ENCODE measurements at places on chromosomes 11 and 22.

DNA sequence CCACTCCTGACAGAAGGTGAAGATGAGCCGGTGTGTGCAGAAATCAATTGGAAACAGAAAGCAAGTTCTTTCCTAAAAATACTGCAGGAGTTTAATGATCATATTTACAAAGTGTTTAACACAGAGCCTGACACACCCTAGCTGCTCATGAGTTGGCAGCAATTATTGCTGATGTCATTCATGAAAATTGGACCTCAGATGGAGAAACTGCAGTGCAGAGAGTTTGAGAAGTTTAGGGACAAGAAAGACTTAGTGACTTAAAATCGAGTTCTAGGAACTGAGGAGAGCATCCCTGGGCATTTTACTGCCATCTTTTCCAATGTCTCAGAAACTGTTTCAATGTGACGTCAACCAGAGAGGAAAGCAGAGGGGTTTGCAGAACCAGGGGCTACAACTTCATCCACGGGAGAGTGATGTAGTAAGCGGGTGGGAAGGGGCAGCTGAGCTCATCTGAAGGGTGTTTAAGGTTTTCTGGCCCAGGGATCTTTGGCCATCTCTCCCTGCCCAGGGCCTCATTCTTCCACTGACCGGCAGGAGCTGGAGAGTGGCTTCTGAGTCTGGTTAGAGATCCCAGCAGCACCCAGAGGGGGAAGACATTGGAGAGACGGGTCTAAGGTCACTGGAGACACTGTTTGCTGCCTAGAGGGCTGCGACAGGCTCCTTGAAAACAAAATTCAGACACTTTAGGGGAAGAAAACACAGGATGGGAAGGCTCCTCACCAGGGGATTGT, 21.1 kb upstream of the IGLL5 start:
- no peak for DNase-seq

- no peak for DNase-seq
Observed at GRCh38 chr22:37316405-37316804, 34.1 kb downstream of the CYTH4 start.

- DNase-seq, result no peak
Observed at GRCh38 chr11:121552154-121552553, 99.4 kb upstream of the SORL1-AS1 start.

GRCh38 chr11:68471360-68472340, 11.1 kb downstream of the PPP6R3 start:
- DNase-seq, result peak; percentile 88

DNA sequence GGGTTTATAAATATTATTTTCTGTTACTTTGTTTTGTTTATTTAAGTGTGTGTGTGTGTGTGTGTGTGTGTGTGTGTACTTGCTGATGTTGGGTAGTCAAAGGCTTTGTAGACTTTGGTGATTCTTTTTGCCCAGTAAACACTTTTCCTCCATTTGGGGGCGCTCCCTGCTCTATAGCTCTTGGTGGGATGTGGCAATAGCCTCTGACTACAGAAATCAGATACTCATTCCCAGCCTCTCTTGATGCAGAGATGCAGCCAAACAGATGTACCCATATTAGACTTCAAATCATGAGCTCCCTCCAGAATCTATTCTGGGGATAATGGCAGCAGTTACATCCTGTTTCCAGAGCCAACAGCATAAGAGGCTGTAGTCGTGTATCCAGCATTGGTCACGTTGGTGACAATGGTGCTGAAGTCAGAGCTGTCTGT, 33.4 kb upstream of the APOL5 start:
- no peak for DNase-seq

GRCh38 chr22:44440224-44441160, 57.5 kb downstream of the RTL6 start:
- DNase-seq, result no peak

All from kidney glomerular epithelial cell (primary cell).